ENCODE measurements at places on chromosomes 12 and 14.

GRCh38 chr12:117333331-117333881, 28.0 kb downstream of the NOS1 start:
- DNase-seq: no peak

DNA sequence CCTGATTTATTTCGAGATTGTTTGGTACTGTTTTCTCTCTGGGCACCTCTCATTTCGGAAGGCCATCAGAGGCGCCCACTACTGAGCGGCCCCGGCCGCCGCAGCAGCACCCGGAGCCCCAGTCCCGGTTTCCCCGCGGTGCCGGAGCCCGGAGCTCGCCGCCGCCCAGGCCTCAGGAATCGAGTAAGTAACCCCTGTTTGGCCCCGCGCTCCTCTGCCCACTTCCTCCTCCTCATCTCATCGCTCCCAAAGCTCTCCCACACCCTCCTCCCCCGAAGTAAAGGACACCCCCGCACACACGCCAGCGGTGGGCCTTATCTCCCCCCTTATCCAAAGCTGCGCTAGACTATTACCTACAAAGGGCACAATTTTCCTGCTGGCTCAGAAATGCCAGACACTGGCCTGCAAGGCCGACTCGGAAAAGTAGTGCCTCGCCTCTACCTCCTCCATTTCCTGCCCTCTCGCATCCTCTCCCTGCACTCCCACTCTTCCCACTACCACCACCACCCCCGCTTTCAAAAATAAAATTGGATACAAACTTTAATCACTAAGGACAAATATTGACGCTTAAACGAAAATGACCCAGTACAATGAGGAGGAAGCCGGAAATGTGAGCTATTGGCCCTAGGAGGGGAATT, 637 bp upstream of the FOXG1 start:
- no peak for DNase-seq

GRCh38 chr12:22250762-22251161, 83.7 kb downstream of the ST8SIA1 start:
- no peak for DNase-seq

DNA sequence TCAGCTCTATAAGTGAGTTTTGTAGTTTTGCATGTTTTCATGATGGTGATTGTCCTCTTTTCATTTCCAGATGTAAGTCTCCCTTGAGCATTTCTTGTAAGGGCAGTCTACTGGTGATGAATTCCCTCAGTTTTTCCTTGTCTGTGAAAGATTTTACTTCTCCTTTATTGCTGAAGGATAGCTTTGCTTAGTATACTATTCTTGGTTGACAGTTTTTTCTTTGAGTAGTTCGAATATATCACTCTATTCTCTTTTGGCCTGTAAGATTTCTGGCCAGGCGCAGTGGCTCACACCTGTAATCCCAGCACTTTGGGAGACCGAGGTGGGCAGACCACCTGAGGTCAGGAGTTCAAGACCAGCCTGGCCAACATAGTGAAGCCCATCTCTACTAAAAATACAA, 23.6 kb downstream of the SIX4 start:
- no peak for DNase-seq

DNA sequence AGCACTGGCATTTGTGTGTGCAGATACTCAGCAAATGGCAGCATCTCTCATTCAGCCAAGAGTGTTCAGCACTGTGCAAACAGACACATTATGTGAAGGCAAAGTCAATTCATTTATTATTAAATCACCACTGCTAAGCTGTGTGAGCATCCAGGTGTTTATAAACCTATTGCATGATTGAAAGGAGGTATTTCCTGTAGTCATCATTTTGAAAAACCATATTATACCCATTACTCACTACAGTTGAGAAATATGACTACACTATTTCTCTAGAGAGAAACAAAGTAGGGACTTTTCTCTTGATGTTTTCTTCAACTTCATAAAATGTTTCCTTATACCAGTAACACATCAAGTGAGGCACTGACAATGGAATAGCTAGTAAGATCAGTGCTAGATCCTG, 13.7 kb downstream of the SPX start:
- DNase-seq: no peak

GRCh38 chr14:98444077-98444476, 827.9 kb downstream of the BCL11B start:
- DNase-seq: no peak
